ENCODE measurements at places on chromosomes 1 and 21. TPM values are rescaled to one million over a fixed set of nuclear protein-coding genes. Genes with fewer than 3 reads are reported as not detected.

Gene OR10R2
- not detected for total RNA-seq

Gene NBPF26
- total RNA-seq: 2.9 TPM

- DNase-seq: no peak
These were observed 162.1 kb downstream of the GRIK3 start for GRCh38 chr1:36872126-36872754.

DNA sequence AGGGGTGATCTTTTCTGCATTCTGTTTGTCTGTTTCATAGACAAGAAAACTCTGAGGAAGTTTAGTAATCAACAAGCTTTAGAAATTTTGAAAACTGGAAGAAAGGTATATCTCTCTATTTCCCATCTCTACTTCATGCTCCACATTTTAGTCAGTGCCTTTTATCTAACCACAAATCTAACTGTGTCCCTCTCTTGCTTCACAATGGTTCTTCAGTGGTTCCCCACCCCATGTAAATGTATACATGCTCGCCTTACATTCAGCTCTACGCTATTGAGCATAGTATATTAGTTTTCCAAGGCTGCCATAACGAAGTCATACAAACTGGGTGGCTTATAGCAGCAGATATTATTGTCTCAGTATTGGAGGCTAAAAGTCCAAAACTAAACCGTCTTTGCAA, 14.4 kb upstream of the SAMSN1 start:
- DNase-seq: no peak

- no peak for DNase-seq
These were observed 625 bp downstream of the KLHDC7A start for GRCh38 chr1:18481190-18481920.

- no peak for DNase-seq
These were observed 28.5 kb upstream of the SERBP1 start for GRCh38 chr1:67458663-67459062.

GRCh38 chr1:192797143-192797542, 11.7 kb upstream of the RGS2 start:
- no peak for DNase-seq

DNA sequence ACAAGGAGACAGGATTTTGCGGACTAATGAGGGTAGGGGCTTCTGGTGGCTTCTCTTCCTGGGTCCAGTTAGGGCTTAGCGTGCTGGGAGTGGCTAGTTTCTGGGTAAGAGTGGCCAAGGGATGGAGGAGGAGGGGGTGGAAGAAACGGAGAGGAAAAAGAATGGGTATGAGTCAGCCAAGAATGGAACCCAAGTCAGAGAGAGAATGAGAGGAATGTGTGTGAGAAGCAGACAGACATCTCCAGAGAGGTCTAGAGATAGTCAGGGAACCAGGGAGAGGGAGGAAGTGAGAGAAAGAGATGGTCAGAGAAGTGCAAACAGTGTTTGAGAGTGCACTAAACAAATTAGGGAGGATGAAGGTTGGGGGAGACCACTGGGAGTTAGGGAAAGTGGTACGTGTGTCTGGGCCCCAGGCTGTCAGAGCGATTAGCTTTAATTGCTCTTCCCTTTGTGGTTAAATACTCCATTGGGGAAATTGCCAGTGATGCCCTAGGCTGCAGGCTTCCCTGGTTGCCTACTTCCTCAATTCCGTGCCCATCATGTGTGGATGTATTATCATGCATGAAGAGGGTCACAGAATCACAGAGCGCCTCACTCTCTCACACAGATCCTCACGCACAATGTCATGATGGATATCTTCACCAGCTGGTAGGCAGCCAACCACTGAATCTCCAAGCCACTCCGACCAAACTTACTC, 1.4 kb downstream of the PEA15 start:
- no peak for DNase-seq

GRCh38 chr21:42964086-42964485, 10.3 kb upstream of the PKNOX1 start:
- DNase-seq: no peak

GRCh38 chr1:180762796-180763195, 131.0 kb downstream of the XPR1 start:
- DNase-seq: no peak

- no peak for DNase-seq
These were observed 10.4 kb downstream of the SDCCAG8 start for GRCh38 chr1:243266231-243266630.

DNA sequence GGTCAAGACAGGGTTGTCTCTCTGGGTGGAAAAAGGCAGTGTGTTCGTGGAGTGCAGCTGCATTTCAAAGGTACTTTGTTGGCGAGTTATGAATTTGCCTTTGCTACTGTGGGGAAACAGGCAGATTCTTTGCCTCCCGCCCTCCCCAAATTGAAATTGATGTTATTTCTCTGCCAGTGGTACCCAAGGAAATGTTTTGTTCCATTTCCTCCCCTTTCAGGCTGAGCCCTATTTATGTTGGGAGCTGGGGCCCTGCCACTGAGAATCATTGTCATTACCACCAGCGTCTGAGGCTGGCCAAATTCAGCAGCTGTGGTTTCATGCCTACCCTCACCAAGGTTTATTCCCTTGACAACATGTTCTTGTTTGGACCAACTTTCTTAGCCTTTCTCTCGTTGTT, 48.5 kb upstream of the OLIG2 start:
- no peak for DNase-seq
